SW480 (cell line): ENCODE measurements at places on chromosomes 2 and 18.
A peak's percentile ranks its signal among the peaks of the same experiment; 100 is the strongest.

GRCh38 chr18:65753520-65753919 lies 2.7 kb downstream of the CDH7 start:
- no peak for DNase-seq

- DNase-seq: no peak
These were observed 48.3 kb upstream of the NRP2 start for GRCh38 chr2:205633994-205634393.

- no peak for DNase-seq
These were observed 1098.9 kb upstream of the CHAC2 start for GRCh38 chr2:52668724-52669123.

GRCh38 chr2:234098681-234099080 lies 48.2 kb downstream of the SPP2 start:
- no peak for DNase-seq

DNA sequence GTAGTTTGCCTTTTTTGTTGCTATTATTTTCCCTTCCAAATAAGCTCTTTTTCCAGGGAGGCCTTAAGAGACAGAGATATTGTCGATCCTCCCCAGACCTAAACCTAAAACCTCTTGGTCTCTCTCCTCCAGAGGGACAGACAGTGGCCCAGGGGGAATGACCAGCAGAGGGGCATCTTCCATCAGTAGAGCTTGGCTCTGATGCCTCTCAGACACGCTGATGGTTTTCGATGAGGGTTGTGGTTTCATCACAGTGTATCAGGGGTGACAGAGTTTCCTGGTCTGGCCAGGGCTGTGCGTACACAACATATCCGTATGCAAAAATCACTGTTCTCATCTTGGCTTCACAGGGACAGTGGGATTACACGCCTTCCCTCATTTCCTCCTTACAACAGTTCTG lies 68.6 kb downstream of the GATA6 start:
- DNase-seq: no peak

DNA sequence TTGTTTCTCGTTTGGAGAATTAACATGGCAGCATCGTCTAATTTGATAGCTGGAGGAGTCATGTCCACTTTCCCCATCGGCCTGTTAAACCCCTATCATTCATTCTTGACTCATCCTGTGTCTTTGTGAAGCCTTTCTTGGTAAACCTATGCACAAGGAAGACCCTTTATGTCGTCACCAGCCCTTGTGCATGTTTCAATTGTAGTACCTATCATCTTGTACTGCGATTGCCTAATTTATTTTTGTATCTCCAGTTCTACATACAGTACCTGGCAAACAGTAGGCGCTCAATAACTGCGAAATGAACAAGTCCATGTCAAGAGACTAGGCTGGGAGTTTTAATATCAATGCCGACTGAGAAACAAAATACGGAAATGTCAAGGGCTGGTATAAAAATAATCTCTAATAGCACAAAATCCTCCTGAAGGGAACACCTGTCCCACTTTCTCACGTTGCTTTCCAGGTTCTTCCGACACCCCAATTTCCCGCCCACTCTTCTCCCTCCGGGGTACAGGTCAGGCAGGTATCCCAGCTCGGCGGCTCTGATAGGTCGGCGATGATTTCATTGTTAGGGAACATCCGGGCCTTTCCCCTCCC lies 1.3 kb upstream of the PPM1B start:
- DNase-seq: no peak

GRCh38 chr2:197212344-197213262 lies 98.0 kb downstream of the ANKRD44 start:
- DNase-seq: no peak

- DNase-seq: no peak
These were observed 34.7 kb downstream of the GBX2 start for GRCh38 chr2:236133410-236134012.

- DNase-seq: no peak
These were observed 90.1 kb upstream of the CAVIN2 start for GRCh38 chr2:191936882-191937405.

- DNase-seq: no peak
These were observed 90.3 kb downstream of the TACR1 start for GRCh38 chr2:75108937-75109482.

GRCh38 chr18:9081940-9082339 lies 20.6 kb upstream of the NDUFV2 start:
- DNase-seq: no peak

DNA sequence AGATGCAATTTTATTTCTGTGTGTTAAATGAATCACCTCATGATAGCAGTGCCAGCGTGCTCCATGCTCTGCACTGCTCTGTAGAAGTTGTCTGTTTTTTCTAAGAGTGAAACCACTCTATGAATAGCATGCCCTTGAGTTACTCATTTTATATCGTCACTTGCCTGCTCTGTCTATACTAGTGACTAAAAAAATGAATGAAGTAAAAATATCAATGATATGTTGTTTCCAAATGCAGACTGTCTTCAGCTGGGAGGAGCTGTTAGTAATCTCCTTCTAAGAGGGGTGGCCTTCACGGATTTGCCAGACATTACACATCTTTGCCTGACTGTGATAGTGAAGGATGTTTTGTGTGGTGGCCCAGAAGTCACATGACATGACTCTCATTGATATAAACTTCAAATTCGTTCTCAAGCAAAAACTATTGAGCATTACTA lies 852.1 kb downstream of the CNTNAP5 start:
- DNase-seq: no peak

GRCh38 chr2:174594456-174594855 lies 3.1 kb downstream of the WIPF1 start:
- DNase-seq: no peak

GRCh38 chr2:209636076-209636475 lies 135.6 kb upstream of the UNC80 start:
- no peak for DNase-seq

DNA sequence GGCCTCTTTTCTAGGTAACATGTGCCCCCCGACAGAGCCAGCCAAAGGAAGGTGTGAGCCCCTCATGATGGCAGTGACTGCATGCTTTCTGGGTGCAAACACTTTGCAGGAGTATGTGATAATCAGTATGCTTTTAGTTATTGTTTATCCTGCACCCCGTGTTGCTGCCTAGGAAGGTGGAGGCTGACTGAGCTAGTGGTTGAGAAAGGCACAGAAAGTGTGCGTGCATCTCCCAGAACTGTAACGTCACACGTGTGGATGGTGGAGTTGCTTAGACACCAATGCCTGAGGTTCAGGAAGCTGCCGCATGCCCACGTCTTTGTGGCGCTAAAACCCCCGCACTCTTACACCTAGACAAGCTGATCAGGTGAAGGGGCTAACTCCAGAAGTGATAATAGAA lies 580 bp downstream of the MC2R start:
- DNase-seq: no peak

DNA sequence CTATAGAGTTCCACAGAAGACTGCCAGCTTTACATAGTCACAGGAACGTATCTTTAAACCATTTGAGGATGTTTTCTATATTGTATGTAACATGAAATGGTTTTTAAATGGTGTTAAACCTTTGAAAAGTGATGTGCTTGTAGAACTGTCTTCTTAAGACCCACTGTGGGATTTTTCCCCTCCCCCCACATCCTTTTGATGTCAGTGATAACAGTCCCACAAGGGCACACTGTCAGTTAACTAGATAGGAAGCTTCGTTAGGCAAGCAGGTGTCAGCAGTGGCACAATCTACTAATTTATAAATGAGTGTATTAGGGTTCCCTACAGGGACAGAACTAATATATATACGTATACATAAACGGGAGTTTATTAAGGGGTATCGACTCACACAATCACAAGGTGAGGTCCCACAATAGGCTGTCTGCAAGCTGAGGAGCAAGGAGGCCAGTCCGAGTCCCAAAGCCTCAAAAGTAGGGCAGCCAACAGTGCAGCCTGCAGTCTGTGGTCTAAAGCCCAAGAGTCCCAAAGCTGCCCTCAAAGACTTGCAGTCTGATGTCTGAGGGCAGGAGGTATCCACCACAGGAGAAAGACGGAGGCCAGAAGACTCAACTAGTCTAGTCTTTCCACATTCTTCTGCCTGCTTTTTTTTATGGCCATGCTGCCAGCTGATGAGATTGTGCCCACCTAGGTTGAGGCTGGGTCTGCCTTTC lies 23.8 kb upstream of the HNRNPLL start:
- no peak for DNase-seq

GRCh38 chr2:231674587-231675338 lies 33.6 kb upstream of the PTMA start:
- peak; percentile 63 for DNase-seq

DNA sequence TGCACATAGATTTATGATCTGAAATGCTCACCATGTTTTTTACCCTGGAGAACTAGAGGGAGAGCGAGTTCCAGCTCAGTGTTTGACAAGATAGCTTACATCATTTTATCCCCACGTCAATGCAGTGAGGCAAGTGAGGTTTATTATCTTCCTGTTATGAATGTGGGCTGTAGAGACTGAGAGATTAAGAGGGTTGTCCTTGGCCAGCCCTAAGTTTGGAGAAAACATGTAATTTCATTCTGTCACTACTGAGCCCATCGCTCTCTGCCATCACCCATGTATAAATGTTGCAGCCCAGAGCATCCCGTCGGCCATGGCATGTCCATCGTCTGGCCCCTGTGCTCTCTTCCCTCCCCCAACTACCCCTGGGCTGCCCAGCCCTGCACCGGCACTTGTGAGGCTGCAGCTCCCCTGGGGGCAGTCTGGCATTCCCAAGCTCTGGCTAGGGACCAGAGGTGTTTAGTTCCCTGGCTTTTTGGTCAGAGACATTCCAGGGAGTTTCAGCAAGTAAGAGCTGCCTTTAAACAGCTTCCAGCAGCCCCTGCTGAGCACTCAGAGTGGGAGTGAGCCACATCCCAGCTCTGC lies 136.7 kb downstream of the ANTXR1 start:
- no peak for DNase-seq

GRCh38 chr18:45376193-45376592 lies 239.1 kb upstream of the SLC14A2 start:
- DNase-seq: no peak

GRCh38 chr18:32284284-32284683 lies 94.4 kb downstream of the MEP1B start:
- DNase-seq: no peak

GRCh38 chr2:45282646-45283045 lies 273.4 kb upstream of the SIX2 start:
- DNase-seq: no peak

- no peak for DNase-seq
These were observed 893.1 kb upstream of the CELF4 start for GRCh38 chr18:38458698-38459097.

GRCh38 chr2:85865539-85866164 lies 23.1 kb downstream of the ST3GAL5 start:
- no peak for DNase-seq

- DNase-seq: no peak
These were observed 214.4 kb downstream of the SRBD1 start for GRCh38 chr2:45396671-45397070.

- DNase-seq: no peak
These were observed 401.9 kb downstream of the LNPK start for GRCh38 chr2:175599966-175600831.

DNA sequence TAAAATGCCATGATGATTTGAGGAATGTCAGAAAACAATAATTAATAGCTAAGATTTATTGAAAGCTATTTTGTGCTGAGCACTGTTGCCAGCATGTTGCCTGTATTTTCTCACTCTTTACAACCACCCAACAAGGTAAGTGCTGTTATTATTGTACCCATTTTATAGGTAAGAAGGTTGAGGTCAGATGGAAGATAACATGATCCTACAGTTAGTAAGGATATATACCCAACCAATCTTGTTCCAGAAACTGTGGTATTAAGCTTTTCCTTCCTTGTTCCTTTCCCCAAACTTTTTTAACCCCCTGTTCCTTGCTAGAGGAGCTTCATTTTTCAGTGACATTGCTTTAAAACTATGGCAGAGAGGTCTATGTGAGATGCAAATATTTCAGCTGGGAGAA lies 738.0 kb upstream of the ZEB2 start:
- DNase-seq: no peak

DNA sequence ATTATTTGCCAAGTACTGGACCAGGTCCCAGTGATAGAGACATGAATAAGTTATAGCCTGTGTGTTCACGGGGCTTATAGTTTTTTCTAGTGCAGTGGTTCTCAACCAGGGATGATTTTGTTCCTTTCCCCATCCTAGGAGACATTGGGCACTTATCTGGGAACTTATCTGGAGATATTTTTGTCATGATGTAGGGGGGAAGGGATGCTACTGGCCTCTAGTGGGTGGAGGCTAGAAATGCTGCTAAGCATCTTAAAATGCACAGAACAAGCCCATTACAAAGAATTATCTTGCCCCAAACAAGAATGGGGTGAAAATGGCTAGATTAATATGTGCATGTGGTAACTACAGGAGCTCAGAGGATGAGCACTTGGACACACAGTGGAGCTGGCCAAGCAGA lies 75.2 kb downstream of the KLHL29 start:
- peak; percentile 41 for DNase-seq

- DNase-seq: peak; percentile 21
These were observed 17.1 kb downstream of the DYNAP start for GRCh38 chr18:54608028-54608642.

DNA sequence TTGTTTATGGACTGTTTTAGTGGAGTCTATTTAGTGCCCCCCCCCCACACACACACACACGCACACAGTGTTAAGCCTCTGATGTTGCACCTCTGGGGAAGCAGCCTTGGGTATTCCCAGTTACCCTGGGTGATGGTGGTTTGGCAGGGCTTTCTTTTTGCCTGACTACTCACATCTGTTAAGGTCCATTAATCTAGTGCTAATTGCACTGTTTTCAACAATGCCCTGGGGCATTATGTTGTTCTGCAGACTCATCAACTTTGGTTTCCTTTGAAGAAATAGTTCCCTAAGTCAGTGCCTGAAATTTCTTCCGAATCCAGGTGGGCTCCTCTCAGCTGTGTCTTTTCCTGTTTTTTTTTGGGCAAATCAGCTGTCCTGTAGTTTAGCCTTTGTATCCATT lies 34.7 kb downstream of the SPOPL start:
- DNase-seq: no peak

DNA sequence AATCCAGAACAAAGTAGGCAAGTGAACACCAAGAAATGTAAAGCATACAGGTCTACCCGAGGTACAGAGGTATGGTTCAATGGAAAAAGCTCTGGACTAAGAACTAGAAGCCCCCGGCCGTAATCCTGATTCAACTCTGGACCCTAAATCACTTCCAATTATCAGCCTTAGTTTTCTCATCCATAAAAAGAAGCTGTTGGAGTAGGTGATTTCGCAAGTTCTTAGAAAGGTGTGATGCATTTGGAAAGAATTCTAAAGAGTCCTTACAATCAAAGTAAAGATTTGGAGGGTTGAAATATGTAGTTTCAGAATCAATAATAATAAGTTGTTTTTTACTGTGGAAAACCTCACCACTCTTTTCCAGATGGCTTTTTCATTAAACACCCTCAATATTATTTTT lies 622.1 kb upstream of the ID2 start:
- no peak for DNase-seq

DNA sequence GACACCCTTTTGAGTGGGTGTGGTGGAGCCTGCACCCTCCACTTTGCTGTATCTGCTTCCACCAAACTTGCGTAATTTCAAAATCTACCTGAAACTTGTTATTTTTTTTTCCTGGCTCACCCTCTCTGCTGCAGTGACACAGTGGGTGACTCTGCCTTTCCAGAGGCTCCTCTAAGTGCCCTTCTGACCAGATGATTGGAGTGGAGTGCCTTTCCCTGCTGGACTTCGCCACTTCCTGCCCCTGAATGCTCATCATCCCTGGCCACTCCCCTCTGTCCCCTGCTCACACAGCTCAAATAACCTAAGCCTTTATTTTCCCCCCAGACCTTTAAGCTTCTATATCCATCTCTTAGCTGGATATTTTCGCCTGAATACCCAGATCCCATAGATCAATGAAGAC lies 777.5 kb upstream of the ID2 start:
- no peak for DNase-seq
